ENCODE measurements at places on chromosomes 12 and 14.

GRCh38 chr14:33780035-33780434 is 170.8 kb downstream of the EGLN3 start:
- no peak for DNase-seq

DNA sequence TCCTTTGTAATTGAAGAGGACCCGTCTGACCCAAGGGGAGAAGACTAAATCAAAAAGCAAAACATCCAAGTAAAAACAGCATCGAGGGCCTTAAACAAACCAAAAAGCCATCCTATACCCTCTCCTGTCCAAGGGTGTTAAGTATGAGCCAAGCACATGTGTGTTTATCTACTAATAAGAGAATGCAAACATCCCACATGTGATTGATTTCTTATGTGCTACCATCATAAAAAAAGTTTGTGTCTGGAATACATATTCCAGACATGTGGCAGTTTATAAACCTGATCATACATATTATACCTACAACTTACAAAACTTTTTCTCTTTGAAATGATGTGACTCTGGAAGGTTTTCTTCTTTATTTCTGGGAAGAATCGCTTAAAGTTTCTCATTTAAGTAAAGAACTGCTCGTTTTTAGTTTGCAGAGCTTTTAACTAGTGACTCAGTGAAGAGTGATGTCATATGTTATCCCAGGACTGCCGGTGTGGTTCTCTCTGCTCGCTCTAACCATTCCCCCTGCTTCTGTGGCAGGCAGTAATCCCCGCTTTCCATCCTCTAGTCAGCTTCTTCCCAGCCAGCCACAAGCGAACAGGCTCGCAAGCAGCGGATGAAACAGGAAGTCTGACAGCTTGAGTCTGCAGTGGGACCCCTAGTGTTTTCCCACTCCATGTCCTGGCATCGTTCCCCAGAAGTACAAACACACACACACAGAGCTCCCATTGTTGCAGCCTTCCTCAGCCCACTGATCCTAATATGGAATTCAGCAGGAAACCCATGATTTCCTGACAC is 431 bp upstream of the RHOJ start:
- peak; percentile 87 for DNase-seq

- DNase-seq = no peak
Observed at GRCh38 chr14:76848879-76849278, 22.7 kb downstream of the LRRC74A start.

DNA sequence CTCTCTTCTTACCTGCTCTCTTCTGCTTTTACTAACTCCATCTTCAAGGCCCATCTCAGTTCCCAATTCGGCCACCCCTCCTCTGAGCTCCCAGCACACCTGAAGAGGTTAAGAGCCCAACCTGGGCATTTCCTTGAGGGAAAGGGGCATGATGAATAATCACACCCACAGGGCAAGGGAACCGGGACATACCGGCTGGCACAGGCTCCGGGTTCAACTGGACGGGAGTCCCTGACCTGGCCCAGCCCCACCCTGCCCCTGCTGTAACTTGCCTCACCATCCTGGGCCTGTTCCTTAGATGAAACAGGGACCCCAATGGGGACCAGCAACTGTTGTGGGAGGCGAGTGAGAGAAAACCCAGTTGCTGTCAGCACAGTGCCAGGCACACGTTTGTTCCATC is 8.5 kb downstream of the CCDC85C start:
- DNase-seq = no peak

GRCh38 chr14:67970923-67971322 is 151.3 kb downstream of the RAD51B start:
- no peak for DNase-seq

GRCh38 chr12:13211859-13212664 is 15.5 kb downstream of the EMP1 start:
- peak; percentile 86 for DNase-seq

- peak; percentile 17 for DNase-seq
Observed at GRCh38 chr12:97306147-97306546, 156.5 kb upstream of the RMST start.

DNA sequence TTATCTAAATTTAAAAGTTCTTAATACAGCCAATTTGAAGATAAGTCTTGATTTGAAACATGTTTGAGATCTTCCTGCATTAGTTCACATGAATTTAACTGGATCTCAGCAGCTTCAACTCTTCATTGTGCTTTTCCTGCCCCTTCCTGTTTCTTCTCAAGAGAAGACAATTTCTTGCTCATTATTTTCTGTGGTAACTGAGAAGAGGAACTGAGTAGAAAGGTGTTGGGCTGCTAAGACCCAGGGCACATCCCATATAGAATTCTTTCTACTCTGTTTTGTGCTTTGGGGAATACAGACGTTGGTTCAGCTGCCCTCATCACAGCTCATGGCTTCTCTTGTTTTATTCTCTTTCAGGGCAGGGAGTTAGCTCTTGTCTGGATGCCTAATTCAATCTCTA is 110.2 kb downstream of the SNAPC1 start:
- DNase-seq = no peak
